Hepatocyte (in vitro differentiated cells): ENCODE measurements at places on chromosomes 2 and 18. TPM values are rescaled to one million over a fixed set of nuclear protein-coding genes. Genes with fewer than 3 reads are reported as not detected.

DNA sequence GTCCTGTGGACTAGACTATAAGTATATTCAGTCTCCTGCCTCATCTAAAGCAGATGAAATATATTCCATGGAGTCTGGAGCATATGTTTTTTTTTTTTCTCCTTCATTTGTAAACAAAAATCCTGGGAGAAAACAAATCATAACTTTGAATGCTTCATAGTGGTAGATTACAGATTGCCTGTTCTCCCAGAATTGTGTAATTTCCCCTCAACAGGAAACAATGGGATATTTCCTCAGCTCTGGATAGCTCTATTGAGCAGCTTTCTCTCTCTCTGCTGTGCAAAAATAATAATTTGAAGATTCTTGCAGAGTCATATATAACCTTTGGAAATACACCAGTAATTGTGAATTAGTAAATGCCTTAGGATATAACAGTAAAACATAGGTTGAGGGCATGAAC is 1406.6 kb upstream of the ACVR2A start:
- H3K4me1 ChIP-seq: no peaks in the 10 kb centered on the region
- no peak overlapping the region for H3K27ac ChIP-seq
- H3K4me3 ChIP-seq: no peak overlapping the region
- no peak for DNase-seq
- H3K27me3 ChIP-seq: no peaks in the 10 kb centered on the region
- H3K36me3 ChIP-seq: no peaks in the 10 kb centered on the region

Gene CTAGE1
- 0.12 and 0.47 TPM in 2 replicates for total RNA-seq

GRCh38 chr2:69780921-69781320 is 39.0 kb downstream of the ANXA4 start:
- no peaks in the 10 kb centered on the region for H3K27me3 ChIP-seq
- no peak overlapping the region for H3K4me3 ChIP-seq
- DNase-seq: peak; percentile 31
- peak overlapping the region; percentile 96 for H3K27ac ChIP-seq
- peaks cover 43% of the 10 kb centered on the region for H3K4me1 ChIP-seq

GRCh38 chr18:70491734-70492348 is 203.0 kb downstream of the SOCS6 start:
- peaks cover 6% of the 10 kb centered on the region for H3K27me3 ChIP-seq
- no peak overlapping the region for H3K27ac ChIP-seq
- H3K36me3 ChIP-seq: no peaks in the 10 kb centered on the region
- DNase-seq: peak; percentile 67

GRCh38 chr2:239175181-239175580 is 225.6 kb downstream of the HDAC4 start:
- no peaks in the 10 kb centered on the region for H3K4me1 ChIP-seq
- no peaks in the 10 kb centered on the region for H3K27me3 ChIP-seq
- no peak overlapping the region for H3K27ac ChIP-seq
- no peak for DNase-seq

GRCh38 chr2:59322005-59322404 is 1080.9 kb upstream of the FANCL start:
- H3K27ac ChIP-seq: no peak overlapping the region
- no peaks in the 10 kb centered on the region for H3K4me1 ChIP-seq
- DNase-seq: no peak
- no peak overlapping the region for H3K4me3 ChIP-seq

GRCh38 chr2:25338401-25338800 is 3.3 kb downstream of the DNMT3A start:
- H3K27me3 ChIP-seq: no peaks in the 10 kb centered on the region
- no peak overlapping the region for H3K4me3 ChIP-seq
- H3K4me1 ChIP-seq: peaks cover 26% of the 10 kb centered on the region
- H3K36me3 ChIP-seq: no peaks in the 10 kb centered on the region
- H3K27ac ChIP-seq: no peak overlapping the region

DNA sequence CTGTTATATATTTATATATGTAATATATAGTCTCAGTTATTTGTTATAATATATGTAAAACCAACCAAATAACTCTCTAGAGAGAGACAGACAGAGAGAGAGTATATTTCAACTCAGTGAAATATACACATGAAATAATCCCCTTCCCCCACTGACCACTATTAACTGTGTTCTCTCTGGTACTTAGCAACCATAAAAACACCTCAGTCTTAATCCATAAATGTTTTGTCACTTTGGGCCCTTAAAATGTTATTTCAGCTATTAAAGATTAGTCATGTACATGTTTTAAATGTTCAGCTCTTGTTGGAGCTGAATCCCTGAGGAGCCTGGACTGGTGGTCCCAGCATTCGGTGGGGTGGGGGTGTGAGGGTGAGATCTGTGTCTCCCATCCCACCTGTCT is 122.2 kb upstream of the MAP3K20 start:
- DNase-seq: no peak
- H3K27ac ChIP-seq: no peak overlapping the region
- H3K4me3 ChIP-seq: no peak overlapping the region
- H3K27me3 ChIP-seq: no peaks in the 10 kb centered on the region
- no peaks in the 10 kb centered on the region for H3K4me1 ChIP-seq

Gene DPYSL5
- 0.48 and 0.63 TPM in 2 replicates for total RNA-seq

GRCh38 chr2:218371983-218372350 is 10.1 kb upstream of the SLC11A1 start:
- no peaks in the 10 kb centered on the region for H3K27me3 ChIP-seq
- no peaks in the 10 kb centered on the region for H3K36me3 ChIP-seq
- H3K4me3 ChIP-seq: no peak overlapping the region
- DNase-seq: no peak
- no peaks in the 10 kb centered on the region for H3K4me1 ChIP-seq

Gene PCARE
- 0.04 and 2.2 TPM in 2 replicates for total RNA-seq

GRCh38 chr2:38473333-38474005 is 96.4 kb upstream of the ATL2 start:
- DNase-seq: no peak
- H3K36me3 ChIP-seq: no peaks in the 10 kb centered on the region
- no peak overlapping the region for H3K4me3 ChIP-seq
